ENCODE measurements at places on chromosomes 11 and 22.
A peak's percentile ranks its signal among the peaks of the same experiment; 100 is the strongest.

DNA sequence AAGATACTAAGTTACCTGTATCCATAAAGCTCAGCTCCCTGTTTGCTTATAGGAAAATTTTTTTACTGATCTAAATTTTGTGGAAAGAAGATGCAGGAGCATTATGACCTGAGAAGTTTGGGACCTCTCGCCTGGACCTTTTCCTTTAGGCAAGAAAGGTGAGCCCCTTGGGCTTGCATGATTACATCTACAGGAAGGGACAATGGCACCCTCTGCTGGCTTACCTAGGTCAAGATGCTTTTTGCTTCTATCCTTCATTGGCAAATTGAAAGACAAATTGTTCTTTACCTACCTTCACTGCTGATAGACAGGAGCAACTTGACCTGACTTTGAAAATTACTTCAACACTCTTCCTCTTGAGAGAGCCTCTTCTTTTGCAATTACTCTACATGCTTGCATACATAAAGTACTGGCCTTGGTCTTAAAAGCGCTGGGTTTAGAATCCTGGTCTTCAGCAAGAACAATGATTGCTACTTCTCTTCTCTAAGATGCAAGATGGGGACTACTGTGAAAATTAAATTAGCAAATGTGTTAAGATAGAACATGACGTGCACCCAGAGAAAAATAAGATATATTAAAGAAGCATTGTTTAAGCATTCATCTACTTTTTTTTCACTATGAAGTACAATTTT, 147.2 kb downstream of the TRPC6 start:
- peak; percentile 14 for DNase-seq

DNA sequence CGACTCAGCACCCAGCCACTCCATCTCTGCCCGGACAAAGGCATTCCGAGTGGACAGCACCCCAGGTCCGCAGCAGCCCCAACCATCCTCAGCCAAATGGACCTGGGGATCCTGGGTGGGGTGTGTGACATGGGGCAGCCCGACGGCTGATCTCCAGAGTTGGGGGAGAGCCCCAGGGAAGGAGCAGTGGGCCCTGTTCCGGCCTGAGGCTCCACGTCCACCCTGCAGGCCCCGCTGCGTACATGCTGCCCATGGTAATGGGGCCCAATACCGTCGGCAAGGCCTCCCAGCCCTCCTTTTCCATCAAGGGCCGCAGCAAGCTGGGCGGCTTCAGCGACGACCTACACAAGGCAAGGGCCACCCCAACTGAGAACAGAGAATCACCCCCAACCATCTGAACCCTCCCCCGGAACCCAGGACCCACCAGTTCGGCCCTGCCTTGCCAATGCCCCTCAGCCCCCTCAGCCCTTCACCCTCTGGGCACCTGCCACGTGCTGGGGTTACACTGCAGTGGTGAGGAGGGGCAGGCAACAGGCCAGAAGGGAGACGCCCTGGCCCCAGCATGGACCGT, 5.4 kb downstream of the SCGB1C1 start:
- DNase-seq = no peak

DNA sequence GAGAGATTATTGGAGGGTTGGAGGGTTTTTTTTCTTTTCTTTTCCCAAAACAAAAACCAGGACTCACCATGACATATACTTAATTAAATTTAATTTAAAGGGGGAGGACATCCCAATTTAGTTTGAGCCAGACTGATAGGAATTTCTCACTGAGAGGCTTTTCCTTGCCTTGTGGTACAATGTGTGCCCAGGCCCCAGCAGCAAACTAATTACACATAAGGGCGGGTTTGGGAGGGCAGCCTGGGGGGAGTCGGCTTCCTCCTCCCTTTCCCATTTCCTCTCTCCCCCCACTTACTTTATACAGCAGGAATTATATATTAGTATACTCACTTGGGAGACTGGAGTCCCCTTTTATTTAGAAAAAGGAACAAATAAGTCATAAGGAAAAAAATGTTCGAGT, 2.9 kb downstream of the TEAD1 start:
- DNase-seq = no peak

DNA sequence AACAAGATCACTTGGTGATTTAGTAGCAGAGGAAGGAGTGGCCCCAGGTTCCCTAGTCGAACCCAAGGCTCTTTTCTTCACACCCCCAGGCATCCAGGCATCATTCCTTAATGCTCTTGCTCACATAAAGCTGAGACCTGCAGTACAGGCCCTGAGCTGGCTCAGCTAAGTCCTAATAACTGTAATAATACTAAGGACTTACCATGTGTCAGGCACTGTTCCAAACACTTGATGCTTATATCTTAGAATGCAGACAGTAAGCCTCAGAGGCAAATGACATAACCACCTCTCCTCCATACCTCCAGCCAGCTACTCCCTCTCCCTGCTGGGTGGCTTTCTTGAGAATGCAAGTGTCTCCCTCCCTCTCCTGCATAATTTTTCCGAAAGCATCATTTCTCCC, 33.2 kb downstream of the ANKK1 start:
- no peak for DNase-seq

- peak; percentile 96 for DNase-seq
These were observed 46.6 kb downstream of the MTMR2 start for GRCh38 chr11:95877291-95877690.

- no peak for DNase-seq
These were observed 2.7 kb downstream of the DCDC1 start for GRCh38 chr11:31366795-31367194.

DNA sequence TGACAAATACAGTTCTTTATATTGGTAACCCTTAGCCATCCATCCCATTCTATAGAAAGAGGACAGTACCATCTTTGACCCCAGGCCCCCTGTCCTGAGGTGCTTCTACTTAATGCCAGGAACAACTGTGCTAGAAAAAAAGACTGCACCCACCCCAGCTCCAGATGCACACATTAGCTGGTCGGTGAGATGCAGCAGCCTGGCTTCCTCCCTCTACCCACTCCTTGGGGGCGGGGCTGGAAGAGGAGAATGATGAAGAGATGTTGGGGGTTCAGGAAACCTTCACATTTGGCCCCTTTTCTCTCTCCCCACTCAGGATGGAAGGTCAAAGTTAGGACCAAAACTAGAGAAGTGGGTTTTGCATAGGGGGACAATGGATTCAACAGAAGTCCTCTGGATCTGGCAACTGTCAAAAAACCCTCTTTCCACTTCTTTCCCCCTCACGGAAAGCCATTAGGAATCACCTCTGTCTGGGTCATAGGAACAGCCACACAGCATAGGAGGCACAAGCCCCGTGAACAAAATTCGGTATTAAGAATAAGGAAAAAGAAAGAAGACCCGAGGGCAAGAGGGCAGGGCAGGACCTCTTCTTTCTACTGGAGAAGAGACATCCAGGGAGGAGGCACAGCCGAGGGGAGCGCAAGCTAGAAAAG, 755 bp downstream of the NRIP3 start:
- DNase-seq = no peak

DNA sequence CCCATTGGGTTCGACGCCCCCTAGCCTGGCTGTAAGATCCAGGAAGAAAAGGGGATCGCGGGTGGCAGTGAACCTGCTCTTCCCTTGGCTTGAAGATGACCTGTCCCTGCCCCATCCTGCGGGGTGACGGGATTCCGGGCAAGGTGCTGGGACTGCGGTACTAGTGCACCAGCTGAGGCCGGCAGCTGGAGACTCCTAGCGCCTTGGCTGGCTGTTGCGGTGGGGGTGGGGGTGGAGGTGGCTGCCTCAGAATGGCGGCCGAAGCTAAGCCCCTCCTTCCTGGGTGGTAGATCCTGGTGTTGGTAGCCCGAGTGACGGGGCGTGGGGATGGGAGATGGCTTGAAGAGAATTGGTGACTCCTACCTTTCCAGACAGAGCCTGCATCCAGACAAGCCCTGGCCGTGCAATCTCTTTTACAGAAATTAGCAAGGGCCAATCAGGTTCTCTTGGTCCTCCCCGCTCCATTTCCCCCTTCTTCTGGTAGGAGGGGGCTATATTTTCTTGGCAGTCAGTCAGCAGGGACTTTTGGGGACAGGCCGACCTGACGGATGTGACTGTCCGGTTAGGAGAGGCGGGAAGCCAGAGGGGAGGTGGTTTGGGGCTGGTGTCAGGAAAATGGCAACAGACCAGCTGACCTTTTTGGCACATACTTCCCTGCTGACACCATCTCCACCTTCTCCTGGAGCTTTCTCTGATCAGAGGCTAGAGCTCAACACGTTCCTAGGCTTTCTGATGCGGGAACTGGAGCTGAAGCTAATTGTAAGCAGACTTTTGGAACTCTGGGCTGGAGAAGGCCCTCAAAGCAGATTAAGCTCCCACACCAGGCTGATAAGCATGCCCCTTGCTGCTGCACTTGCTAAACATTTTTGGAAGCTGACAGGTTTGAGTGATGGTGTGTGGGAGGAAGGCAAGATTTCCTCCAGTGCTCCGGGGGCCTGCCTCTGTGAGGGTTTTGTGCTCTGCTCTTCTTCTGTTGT, 2.0 kb downstream of the NAV2 start:
- peak; percentile 19 for DNase-seq

GRCh38 chr11:20080032-20080685, 80.1 kb downstream of the DBX1 start:
- DNase-seq = no peak

DNA sequence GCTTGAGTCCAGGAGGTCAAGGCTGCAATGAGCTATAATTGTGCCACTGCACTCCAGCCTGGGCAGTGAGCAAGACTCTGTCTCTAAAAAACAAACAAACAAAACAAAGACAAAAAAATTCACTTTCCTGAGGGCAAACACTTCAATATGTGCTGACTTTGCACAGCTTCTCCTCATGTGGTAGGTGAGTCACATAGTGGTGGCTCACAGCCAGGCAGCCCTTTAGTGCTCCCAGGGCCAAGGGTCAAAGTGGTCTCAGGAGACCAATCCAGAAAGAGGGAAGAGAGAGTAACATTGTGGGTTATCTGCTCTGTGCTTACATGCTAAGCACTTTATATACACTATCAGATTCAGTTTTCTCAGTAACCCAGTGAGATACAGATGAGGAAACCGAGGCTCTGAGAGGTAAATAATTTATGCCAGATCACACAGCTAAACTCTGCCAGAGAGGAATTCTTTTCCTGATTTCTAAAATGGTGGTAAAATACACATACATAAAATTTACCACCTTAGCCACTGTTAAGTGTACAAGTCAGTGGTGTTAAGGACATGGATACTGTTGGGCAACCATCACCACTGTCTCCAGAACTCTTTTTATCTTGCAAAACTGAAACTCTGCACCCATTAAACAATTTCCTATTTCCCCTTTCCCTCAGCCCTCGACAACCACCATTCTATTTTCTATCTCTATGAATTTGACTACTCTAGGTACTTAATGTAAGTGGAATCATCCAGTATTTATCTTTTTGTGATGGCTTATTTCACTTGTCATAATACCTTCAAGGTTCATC, 231.7 kb upstream of the NARS2 start:
- DNase-seq = no peak

DNA sequence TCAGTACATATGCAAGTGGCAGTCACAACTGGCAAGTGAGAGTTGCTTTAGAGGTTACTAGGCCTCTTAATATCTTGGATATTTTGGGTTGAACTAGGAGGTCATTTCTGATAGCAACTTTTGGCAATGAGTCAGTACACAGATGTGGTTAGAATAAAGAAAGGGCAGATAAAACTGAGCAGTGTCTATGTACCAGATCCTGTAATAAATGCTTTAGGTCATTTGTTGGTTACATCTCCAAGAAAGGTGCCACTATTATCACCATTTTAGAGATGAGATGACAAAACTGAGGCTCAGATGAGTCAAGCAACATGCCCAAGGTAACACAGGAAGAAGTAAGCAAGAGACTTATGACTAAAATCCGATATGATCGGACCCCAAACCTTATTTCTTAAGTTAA, 25.0 kb downstream of the MAML2 start:
- no peak for DNase-seq

DNA sequence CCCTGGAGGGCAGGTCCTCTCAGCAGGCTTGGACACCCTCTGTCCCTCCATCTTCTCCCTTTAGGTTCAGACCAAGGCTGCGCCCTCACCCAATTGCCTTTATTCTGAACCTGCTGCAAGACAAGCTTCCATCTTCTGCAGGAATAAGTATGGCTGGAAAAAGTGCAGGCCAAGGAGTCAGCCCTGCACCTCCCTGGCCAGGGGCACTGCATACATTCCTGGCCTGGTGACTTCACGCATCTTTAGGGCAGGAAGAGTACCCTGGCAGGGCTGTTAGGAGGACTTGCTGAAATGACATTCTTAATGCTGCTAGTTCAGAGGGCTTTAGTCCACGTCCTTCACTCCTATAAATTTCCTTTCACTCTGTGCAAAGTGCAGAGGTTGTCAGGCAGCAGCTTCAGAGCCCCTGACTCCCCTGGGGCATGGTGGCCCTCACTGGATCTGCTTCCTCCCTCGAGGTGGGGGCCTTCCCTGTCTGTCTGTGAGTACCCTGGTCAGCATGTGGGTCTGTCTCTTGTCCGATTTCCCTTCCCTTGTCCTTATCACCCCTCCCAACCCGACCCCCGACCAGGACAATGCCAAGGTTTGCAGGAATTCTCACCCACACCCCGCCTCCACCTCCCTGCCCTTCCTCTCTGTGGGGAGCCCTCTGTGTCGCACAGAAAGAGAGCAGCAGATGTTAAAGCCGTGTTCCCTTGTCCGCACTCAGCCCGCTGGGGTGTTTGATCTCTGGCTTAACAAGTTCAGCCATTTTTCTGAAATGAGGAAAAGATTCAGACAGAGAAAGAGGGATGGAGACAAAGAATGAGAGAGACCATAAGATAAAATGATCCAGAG, 124.5 kb upstream of the SYT13 start:
- DNase-seq = no peak

DNA sequence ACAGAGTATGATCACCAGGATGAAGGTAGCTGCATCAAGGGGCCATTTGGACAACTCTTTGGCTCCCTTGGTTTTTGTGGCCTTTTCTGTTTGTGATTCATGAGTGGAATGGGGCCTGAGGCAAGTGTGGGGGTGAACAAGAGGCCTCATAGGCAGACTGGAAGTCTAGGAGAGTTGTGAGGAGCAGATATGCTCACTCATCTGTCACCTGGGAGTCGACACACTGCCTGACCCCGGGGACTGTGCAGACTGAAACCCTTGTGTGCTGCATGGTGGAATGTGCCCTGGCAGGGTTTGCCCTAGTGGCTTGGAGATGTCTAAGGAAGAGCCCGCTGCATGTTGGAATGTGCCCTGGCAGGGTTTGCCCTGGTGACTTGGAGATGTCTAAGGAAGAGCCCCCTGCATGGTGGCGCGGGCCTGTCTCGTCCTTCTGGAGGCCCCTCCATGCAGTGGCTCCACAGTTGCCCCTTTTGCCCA, 60.0 kb downstream of the MED15 start:
- DNase-seq = peak; percentile 79

GRCh38 chr11:104830080-104830479, 68.2 kb downstream of the CASP12 start:
- peak; percentile 58 for DNase-seq

GRCh38 chr22:28999510-28999909, 62.1 kb downstream of the C22orf31 start:
- DNase-seq = no peak

- DNase-seq = no peak
These were observed 7.5 kb downstream of the IL18 start for GRCh38 chr11:112156153-112156955.

DNA sequence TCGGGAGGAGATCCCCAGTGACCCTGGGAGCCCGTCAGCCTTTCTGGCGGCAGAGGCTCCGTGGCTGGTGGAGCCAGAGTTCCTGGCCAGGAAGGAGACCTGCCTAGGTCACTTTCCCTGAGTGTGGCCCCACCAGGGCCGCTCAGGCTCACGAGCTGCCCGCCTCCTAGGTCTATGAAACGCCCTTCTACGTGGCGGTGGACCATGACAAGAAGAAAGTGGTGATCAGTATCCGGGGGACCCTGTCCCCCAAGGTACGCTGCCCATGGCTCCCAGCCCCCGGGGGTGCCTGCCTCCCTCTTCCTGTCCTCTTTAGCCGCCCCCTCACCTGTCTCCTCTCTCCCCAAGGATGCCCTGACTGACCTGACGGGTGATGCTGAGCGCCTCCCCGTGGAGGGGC, 17.0 kb upstream of the MYRF start:
- DNase-seq = no peak

GRCh38 chr22:36999463-36999862, 19.8 kb downstream of the TST start:
- no peak for DNase-seq

All from mammary epithelial cell (primary cell).